ENCODE measurements at places on chromosomes 7 and 10.

GRCh38 chr7:114405427-114405826 lies 9.2 kb upstream of the FOXP2 start:
- no peak for DNase-seq

GRCh38 chr7:146366938-146367337 lies 250.3 kb downstream of the CNTNAP2 start:
- no peak for DNase-seq

GRCh38 chr10:110679486-110680272 lies 35.5 kb downstream of the RBM20 start:
- no peak for DNase-seq

GRCh38 chr7:30920584-30921539 lies 9.2 kb downstream of the AQP1 start:
- DNase-seq, result no peak

DNA sequence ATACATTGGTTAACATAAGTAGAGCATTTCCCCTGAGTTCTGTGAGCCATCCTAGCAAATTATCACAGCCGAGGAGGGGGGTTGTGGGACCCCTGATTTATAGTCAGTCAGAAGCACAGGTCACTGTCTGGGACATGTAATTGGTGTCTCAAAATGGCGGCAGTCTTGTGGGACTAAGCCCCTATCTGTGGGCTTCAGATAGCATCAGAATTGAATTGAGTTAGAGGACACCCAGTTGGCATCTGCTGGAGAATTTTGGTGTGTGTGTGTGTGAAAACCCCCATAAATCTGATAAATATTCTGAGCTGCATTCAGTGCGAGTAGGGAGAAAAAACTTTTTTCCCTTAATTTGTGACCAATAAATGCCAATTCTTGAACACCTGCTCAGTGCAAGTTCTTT lies 6.5 kb upstream of the TET1 start:
- DNase-seq, result no peak

GRCh38 chr10:3110782-3111620 lies 43.7 kb downstream of the PFKP start:
- no peak for DNase-seq

GRCh38 chr7:156493942-156494341 lies 146.6 kb upstream of the RNF32 start:
- no peak for DNase-seq

DNA sequence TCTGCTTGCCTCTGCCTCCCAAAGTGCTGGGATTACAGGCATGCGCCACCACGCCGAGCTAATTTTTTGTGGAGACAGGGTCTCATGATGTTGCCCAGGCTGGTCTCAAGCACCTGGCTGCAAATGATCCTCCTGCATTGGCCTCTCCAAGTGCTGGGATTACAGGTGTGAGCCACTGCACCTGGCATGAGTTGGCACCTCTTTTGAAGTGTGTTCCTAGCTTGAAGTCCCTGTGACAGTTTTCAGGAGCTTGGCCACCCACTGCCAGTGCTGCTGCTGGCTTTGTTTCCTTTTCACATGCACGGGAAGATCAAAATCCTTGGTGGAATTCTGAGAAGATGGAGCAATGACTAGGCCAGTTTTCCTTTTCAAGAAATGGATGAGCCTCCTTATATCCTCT lies 126.3 kb downstream of the NRP1 start:
- no peak for DNase-seq

DNA sequence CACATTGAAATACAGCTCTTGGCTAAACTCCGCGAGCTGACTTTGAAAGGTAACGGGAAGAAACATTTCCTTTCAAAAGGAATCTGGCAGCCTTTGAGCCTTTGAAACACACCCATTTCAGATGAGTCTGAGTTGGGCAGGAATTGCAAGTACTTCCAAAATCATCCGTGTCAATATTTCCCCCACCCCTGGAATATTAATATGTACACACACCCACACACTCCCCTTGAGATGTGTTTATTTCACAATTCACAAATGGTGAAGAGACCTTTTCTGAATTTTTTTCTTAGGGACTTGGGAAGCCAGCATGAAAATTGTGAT lies 438.7 kb upstream of the NRP1 start:
- no peak for DNase-seq

DNA sequence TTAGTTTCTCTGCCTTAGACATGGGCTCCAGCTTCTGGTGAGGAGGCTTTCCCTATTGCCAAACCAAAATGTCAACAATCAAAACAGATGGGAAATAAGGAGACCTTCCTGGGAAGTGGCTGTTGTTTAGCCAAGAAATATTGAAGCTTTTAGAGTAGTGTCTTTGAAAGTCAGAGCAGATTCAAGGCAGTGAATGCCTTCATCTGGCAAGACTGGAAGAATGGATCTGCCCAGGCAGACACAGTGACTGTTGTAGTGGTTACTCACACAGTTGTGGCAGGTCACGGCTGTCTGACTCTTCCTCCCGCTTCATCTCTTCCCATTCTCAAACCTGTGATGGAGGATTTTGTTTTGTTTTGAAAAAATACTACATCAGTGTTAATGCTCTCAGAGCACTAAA lies 154.1 kb upstream of the ADO start:
- DNase-seq, result no peak

DNA sequence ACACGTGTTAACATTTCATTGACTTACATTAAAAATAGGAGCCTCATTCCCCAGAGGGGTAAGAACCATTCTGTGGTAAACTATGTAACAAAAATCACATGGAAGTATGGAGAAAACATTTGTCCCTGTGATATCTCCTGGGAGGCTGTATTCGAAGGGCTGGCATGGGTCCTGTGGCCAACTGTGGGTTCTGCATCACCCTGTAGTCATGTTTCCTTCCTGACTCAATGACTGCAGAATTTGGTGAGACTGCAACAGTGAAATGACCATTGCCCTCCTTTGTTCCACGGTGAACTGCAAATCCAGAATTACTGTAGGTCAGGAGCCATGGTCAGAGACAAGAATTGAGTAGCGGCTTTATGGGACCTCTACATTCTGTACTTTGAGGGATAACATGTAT lies 3.6 kb upstream of the ZEB1 start:
- no peak for DNase-seq

GRCh38 chr10:31927884-31928548 lies 615 bp downstream of the ARHGAP12 start:
- peak; percentile 46 for DNase-seq

DNA sequence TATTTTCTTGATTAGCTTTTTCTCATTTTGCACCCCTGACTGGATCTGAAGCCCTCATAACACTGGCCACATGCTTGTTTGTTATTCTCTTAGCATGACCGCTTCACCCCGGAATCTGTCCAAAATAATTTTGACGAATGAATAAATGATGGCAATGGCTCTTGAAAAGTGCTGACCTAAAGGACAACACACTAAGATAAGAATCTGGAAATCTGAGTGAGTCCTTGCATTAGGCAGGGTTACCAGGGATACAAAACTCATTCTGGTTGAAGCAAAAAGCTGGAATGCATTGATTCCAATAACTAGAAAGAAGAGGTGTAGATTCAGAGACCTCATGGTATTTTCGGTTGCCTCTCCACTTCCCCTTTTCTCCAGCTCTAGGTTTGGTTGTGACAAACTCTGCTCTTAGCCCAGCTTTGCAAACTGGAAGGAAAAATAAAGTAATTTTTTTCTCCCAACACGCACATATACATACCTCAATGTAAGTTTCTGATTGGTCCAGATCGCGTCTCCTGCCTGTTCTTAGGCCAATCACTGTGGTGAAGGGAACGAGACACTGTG lies 157.4 kb downstream of the SKIDA1 start:
- no peak for DNase-seq

- DNase-seq, result no peak
Measured at GRCh38 chr7:133513608-133514007, 260.7 kb downstream of the EXOC4 start.

GRCh38 chr10:69375307-69376151 lies 41.2 kb downstream of the TACR2 start:
- no peak for DNase-seq

DNA sequence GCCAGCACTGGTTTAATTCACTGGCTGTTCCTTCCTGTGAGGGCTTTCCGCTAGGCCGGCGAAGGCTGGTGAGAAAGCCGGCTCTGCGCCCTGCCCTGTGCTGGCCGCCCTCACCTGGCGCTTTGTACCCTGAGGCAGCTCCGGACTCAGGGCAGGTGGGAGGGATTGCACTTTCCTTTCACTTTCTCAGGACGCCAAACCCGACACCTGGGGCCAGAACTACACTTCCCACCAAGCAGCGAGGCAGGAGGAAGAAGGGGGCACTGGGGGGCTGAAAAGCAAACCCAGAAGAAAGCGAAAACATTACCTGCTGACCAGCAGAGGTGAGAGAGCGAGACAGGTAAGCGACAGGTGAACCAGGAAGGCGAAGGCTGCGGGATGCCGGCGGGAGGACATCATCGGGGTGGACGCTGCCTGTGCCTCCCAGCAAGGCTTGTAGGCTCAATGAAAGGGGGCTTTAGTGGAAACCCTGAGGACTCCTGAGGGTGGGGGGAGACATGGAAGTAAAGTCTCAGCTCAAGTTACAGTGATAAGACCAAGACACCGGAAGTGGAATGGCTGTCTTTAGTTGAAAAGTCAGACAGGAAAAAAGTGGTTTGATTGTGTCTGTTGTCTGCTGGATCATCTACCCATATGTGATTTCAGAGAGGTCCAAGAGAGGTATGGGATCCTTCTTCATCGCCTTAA lies at the start of gene RAB19:
TSS of gene RAB19 (plus strand) at position 181 of the 687 bp plus-strand sequence. CDS start 3,589 bp downstream, outside the sequence.
- peak; percentile 45 for DNase-seq

Measured in stimulated activated CD4-positive, alpha-beta T cell treated with anti-CD3 and anti-CD28 coated beads, Interleukin-4, amount 100 ng/mL, for 1 hour (primary cell).